Endothelial cell of umbilical vein (primary cell): ENCODE measurements at places on chromosomes 12 and 14. TPM values are rescaled to one million over a fixed set of nuclear protein-coding genes. Genes with fewer than 3 reads are reported as not detected.

GRCh38 chr12:104280111-104280510 is 23.4 kb upstream of the EID3 start:
- DNase-seq, result no peak

DNA sequence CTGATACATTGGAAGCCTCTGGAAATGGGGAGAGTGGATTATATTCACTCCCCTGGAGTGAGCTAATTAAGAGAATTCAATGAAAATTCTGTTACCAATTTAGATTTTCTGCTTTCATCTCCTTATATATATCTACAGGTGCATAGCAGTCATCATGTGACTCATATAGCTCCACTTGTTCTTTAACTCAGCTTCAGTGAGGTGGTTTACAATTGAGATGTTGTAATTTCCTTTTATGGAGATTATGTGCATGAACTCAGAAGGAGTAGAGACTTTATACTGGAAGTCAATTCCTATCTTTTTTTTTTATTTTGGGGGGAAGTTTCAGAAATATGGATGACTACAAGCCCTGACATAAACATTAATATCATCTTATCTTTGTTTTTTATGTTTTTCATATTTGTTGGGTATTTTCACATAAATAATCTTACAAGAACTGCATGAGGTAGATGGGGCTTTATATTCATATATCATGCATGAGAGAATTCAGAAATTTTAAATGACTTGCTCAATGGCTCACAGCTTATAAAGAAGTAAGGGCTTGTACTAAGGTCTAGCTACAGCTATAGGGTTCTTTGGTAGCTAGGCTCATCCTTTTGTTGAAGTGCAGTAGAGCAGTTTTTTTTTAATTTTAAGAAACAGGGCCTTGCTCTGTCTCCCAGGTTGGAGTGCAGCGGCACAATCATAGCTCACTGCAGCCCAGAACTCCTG is 92.3 kb upstream of the SCAF11 start:
- no peak for DNase-seq

The LRTM2 gene
- not detected in 2 replicates for polyA plus RNA-seq

The SERPINA1 gene
- not detected in 2 replicates for polyA plus RNA-seq

- no peak for DNase-seq
Measured at GRCh38 chr12:118694128-118694775, 287.1 kb upstream of the SRRM4 start.

DNA sequence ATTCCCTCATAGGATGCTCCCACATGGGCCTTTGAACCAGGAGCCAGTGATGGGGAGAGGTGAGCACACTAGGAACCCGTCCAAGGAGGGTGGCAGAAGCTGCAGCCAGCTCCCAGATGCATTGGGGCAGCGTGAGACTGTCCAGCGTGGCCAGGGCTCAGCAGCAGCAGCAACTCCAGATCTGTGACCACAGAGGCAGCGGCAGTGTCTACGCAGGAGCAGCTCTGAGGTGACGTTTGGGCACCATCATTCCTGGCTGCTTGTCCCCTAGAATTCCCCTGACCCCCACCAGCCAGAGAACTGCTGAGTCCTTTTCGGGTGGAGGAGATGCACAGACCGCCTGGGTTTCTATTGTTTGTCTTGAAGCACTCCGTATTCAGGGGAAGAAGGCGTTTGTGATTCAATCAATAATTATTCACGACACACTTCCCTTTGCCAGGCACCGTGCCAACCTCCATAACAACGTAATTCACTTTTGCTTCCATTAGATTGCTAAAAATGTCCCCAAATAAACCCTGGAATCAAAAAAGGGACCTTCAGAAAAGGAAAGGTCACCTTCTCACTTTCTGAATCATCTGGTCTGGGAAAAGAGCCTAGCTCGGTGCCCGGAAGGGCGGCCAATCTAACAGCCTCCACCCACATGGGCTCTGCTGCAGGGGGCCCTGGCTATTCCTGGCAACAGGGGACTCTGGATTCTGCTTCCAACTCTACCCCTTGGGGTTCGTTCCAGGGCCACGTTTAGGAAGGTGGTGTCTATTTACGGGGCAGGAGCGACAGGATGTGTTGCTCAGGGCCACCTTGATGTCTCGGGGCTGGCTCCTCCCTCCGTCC is 11.4 kb upstream of the BDKRB2 start:
- peak; percentile 62 for DNase-seq

DNA sequence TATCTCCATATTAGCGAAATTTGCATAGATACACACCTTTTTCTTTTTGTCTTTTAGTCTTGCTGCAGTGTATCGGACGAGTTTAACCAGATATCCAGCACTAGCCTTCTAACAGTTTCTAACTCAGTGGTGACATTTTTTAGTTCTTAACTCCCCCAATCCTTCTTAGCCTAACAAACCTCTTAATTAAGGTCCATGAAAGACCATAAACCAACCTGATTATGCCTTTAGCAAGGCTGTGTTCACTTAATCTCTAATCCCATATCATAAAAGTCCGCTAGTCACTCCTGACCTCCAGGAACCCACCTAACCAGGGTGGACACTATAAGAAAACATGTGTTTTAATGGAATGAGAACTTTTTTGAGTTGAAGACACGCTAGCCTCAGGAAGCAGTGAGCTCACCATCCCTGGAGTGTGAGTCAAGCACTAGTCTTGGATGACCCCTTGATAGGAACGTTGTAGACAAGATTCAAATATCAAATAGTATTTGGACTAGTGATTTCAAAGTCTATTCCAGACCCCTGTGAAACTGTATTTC is 9.5 kb downstream of the CDKN1B start:
- peak; percentile 82 for DNase-seq

The GUCY2C gene
- polyA plus RNA-seq, result not detected in 2 replicates

- DNase-seq, result peak; percentile 13
Measured at GRCh38 chr14:30988509-30988908, 36.9 kb upstream of the AP4S1 start.

The NID2 gene
- 21.7 and 22.5 TPM in 2 replicates for polyA plus RNA-seq

The NPFF gene
- polyA plus RNA-seq, result 0.30 TPM in 1 of 2 replicates, not detected in the other

- no peak for DNase-seq
Measured at GRCh38 chr12:69932676-69933552, 107.9 kb downstream of the MYRFL start.

The ANKRD33 gene
- 0.80 and 0.92 TPM in 2 replicates for polyA plus RNA-seq
